ENCODE measurements at places on chromosomes 16 and 17.

DNA sequence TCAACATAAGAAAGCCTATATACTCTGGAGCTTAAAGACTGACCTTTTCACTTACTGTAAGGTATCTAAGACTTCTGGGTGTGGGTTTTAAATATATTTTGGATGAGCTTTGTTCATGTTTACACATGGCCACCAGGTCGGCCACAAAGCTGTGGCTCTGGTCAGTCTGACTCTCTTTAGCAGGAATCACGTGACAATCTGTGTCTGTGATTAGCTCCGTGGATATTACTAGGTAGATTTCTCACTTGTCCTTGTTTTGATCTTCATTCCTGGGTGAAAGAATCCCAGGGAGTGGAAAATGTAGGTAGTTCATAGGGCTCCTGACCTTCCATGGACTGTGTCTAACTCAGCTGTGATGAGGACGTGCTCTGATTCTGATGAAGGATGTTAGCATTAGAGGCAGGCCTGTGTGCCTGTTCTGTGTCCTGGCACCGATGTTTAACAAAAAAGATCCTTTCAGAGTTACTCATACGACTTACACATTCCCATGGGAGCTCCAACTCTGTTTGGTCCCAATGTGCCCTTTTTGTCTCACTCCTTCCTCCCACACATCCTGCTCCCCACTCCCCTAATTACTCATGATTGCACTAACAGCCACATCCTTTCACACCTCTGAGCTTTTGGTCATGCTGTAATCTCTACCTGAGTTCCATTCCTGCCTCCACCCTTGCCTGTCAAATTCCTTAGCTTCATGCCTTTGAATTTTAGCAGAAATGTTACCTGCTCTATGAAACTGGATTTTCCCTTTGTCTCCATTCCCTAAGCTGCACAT, 425.1 kb downstream of the MAF start:
- DNase-seq, result no peak

- no peak for DNase-seq
Measured at GRCh38 chr16:25501530-25502255, 190.1 kb upstream of the HS3ST4 start.

DNA sequence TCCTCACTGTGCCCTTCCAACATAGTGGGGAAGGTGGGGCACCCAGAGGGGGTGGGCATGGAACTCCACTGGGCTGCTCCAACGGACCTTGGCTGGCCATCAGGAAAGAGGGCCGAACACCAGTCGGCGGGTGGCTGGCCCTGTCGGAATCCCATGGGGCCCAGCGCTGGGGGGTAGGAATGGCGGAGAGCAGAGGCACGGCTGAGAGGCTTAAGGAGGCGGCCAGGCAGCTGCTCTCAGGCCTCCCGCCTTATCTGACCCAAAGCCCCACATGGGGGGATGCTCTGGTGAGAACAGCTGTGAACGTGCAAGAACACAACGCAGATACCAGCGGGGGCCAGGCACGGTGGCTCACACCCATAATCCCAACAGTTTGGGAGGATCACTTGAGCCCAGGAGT, 4.4 kb upstream of the MYO1C start:
- DNase-seq, result no peak

DNA sequence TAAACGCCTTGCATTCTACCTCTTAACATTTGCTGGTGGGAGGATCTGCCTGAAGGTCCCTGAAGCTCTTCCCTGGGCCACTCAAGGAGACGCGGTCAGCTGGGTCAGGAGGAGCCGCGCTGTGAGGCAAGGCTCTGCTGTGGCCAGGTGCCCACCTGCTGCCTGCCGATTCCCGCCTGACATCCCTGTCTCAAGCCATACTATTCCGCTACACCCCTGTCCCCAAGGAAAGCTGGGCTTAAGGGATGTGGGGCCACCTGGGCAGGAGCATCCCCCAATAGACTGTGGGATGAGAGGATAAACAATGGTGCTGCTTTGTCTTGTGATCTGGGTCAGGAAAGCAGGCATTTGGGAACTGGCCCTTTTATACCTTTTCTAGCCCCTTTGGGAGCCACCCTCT, 5.1 kb downstream of the TPPP3 start:
- DNase-seq, result no peak

GRCh38 chr16:10964891-10965326, 20.5 kb downstream of the CLEC16A start:
- DNase-seq, result no peak

- no peak for DNase-seq
Measured at GRCh38 chr17:71548540-71549190, 572.2 kb upstream of the SOX9 start.

- no peak for DNase-seq
Measured at GRCh38 chr16:13554005-13554404, 365.9 kb upstream of the ERCC4 start.

GRCh38 chr17:65892912-65893377, 299.0 kb downstream of the CEP112 start:
- DNase-seq, result no peak

- DNase-seq, result no peak
Measured at GRCh38 chr17:1783834-1784611, 22.2 kb downstream of the SERPINF1 start.

DNA sequence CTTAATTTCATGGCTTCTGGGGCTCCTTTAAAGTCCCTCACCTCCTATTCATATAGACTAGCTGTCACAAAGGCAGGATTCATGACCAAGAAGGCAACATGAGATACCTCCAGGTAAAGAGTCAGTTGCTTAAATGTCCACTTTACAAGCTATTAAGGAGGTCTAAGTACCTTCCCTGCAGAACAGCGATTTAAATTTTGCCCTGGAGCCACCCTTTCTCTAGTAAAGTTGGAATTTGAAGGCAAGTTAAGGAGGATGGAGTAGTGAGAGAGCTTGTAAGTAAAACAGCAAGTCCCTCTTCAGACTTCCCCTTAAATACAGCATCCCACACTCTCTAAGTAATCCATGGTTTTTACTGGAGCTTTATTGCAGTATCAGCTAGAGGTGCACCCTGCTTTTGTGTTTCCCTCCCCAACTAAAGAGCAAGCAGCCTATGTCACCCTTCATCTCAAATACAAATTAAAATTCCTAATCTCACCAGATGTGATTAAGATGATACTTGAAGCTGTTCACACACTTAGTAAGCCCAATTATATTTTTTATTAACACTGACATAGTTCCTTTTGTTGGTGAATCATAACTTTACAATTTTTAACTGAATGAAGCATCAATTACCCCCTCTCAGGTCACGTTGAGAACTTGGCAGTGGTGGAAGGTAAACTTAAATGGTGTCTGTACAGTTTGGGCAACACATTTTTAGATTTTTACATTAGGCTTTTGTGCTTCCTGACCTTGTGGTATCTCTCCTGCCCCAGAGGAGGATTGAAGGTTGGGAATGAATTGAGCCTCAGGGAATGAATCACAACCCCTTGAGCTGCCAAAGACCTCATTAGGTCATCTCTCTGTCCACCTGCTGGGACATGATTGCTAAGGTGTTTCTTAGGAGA, 108.9 kb downstream of the TANGO6 start:
- DNase-seq, result no peak

- no peak for DNase-seq
Measured at GRCh38 chr17:43220511-43221125, 7.8 kb downstream of the CCDC200 start.

DNA sequence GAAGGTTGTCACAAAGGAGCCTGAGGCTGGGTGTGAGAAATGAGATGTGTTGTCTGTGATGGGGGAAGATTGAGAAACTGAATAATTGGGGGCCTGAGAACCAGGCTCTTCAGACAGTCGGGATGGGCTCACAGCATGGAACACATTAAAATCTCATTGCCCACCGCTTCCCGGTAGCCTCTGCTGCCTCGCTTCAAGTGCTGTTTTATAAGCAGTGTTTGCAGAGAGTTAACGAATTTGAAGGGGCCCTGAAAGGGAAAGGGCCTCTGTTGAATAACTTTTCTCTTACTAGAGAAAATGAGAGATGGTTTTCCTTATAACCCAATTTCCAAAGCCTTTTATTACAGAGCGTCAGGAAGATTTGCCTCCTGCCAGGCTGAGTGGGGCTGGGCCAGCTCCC, 258.8 kb upstream of the ASIC2 start:
- DNase-seq, result no peak

GRCh38 chr16:15856901-15857698, at the start of gene MYH11:
TSS of gene MYH11 (minus strand) at chr16:15857028. CDS start at chr16:15838252, 18,776 bp downstream.
- DNase-seq, result no peak

GRCh38 chr17:76688165-76688622, 22.6 kb downstream of the MXRA7 start:
- no peak for DNase-seq

- DNase-seq, result no peak
Measured at GRCh38 chr16:84820305-84820684, 510 bp downstream of the CRISPLD2 start.

DNA sequence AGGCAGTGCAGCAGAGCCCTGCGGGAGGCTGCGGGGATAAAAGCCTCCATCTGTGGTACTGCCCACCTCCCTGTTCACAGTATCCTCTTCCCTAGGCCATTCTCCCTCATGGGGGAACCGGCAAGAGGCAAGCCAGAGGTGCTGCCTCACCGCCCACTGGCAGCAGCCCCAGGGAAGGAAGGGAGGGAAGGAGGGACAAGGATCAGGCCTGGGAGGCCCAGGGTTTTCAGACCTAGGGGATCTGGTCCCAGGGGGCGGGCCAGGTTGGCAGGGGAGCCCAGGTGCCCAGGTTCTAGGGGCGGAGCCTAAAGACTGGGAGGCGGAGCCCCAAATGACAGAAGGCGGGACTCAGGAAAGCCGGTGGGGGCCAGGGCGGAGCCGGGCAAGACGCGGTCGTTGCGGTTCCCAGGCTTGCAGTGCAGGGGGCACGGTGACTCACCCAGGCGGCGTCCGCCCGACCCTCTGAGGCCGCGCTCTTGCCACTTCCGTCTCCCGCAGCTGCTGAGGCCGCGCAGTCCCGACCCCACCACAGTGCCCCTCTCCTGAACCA, 3.0 kb upstream of the MTMR4 start:
- no peak for DNase-seq

GRCh38 chr17:1630662-1631061, 2.0 kb upstream of the SLC43A2 start:
- DNase-seq, result no peak

- DNase-seq, result no peak
Measured at GRCh38 chr16:24820522-24820921, 25.2 kb upstream of the SLC5A11 start.

DNA sequence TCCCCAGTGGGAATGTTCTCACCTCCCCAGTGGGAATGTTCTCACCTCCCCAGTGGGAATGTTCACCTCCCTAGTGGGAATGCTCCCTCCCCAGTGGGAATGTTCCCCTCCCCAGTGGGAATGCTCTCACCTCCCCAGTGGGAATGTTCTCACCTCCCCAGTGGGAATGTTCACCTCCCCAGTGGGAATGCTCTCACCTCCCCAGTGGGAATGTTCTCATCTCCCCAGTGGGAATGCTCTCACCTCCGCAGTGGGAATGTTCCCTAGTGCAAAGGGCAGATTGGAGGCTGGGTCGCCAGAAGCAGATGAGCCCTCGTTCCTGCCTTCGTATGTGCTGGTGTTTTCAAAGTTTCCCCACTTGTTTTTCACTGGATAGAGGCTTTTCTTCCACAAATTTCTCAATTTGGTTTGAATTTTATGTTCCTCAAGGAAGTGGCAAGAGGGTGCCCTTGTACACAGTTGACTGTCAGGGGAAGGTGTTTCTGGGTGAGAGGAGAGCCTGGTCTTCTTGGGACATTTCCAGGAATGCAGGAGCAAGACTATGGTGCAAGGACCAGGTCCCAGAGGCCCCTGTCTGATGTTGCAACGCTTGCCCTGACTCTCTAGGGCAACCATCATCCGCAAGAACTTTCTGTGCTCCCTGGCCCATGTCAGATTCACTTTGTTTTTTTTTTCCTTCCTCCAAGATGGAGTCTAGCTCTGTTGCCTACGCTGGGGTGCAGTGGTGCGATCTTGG, 34.0 kb downstream of the TRARG1 start:
- no peak for DNase-seq

DNA sequence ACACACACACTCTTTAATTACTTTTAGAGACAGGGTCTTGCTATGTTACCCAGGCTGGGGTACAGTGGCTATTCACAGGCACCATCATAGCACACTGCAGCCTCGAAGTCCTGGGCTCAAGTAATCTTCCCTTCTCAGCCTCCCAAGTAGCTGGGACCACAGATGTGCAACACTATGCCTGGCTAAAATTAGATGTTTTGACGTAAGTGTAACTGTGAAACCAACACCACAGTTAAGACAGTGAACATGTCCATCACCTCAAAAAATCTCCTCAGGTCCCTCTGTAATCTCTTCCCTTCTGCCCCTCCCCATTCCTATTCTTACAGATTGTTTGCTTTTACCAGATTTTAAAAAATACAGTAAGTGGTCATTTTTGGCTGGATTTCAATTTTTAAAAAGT, 66.7 kb downstream of the RPGRIP1L start:
- DNase-seq, result no peak

DNA sequence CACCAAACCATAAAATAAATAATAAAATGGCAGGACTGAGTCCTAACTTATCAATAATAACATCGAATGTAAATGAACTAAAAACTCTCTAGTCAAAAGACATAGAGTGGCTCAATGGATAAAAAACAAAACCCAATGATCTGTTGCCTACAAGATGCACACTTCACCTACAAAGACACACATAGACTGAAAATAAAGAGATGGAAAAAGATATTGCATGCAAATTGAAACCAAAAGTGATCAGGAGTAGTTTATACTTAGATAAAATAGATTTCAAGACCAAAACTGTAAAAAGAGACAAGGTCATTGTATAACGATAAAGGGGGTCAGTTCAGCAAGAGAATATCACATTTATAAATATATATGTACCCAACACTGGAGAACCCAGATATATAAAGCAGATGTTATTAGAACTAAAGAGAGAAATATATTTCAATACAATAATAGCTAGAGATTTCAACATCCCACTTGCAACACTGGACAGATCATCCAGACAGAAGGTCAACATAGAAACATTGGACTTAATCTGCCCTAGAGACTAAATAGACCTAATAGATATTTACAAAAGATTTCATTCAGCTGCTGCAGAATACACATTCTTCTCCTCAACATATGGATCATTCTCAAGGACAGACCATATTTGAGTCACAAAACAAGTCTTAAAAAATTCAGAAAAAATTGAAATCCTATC, 29.8 kb downstream of the SLC47A2 start:
- no peak for DNase-seq

- no peak for DNase-seq
Measured at GRCh38 chr17:12310811-12311210, 290.1 kb downstream of the MAP2K4 start.

DNA sequence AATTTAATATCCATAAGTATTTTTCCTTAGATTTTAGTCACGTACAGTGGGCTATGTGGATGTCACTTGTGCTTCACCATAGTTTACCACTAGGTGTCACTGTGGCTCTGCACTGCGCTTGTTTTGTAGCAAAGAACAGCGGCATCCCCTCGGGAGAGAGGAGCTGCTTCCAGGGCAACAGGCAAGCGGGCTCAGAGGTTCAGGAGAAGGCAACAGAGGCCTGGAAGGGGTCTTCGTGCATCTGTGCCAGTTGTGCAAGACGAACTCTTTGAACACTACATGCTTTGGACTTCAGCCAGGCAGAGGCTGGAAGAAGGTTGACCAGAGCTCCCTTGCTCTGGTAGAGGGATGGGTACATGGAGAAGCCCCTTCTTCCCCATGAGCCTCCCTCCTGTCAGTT, 20.6 kb downstream of the CYB561 start:
- DNase-seq, result peak; percentile 16

GRCh38 chr17:65901394-65901793, 290.5 kb downstream of the CEP112 start:
- DNase-seq, result no peak
